ENCODE measurements at places on chromosomes 16 and 17.

DNA sequence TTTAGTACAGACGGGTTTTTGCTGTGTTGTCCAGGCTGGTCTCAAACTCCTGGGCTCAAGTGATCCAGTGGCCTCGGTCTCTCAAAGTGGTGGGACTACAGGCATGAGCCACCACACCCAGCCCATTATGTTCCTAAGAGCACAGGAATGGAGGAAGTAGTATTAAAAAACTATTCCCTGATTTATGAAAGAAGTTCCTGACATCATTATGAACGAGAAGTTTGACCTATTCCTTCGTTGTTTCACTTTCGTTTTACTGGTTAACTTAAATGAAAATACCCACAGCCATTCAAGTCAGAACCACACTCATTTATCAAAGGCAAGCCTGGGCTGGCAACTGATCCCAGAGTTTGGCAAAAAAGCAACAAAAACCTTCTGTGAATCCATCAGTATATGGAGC, 13.5 kb upstream of the CBX4 start:
- no peak for DNase-seq

- DNase-seq = no peak
Observed at GRCh38 chr17:28008513-28008912, 34.0 kb upstream of the NLK start.

- no peak for DNase-seq
Observed at GRCh38 chr17:27264068-27264812, 29.7 kb upstream of the WSB1 start.

DNA sequence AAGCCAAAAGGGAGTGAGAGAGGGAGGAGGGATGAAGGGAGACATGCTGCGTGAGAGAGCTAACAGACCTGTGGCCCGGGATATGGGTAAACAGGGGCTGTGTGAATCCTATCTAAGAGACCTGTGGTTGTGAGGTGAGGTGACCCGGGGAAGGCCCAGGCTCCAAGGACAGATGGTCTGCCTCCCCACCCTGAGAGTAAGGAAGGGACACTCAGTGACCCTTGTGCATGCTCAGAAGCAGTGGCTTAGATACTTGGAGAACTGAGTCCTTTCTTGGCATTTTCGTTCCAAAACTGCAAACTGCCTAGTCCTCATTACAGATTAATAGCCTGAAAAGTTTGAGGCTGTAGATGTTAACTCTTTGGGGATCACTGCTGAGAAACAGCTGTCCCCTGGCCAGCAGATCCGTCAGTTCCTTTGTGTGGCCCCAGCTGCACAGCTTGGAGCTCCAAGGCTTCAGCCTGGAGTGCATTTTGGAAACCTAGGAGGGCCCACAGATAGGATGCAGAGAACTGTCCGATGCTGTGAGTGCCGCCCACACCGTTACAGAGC, 121.6 kb downstream of the SMG6 start:
- no peak for DNase-seq

- no peak for DNase-seq
Observed at GRCh38 chr17:72387487-72387886, 266.7 kb downstream of the SOX9 start.

DNA sequence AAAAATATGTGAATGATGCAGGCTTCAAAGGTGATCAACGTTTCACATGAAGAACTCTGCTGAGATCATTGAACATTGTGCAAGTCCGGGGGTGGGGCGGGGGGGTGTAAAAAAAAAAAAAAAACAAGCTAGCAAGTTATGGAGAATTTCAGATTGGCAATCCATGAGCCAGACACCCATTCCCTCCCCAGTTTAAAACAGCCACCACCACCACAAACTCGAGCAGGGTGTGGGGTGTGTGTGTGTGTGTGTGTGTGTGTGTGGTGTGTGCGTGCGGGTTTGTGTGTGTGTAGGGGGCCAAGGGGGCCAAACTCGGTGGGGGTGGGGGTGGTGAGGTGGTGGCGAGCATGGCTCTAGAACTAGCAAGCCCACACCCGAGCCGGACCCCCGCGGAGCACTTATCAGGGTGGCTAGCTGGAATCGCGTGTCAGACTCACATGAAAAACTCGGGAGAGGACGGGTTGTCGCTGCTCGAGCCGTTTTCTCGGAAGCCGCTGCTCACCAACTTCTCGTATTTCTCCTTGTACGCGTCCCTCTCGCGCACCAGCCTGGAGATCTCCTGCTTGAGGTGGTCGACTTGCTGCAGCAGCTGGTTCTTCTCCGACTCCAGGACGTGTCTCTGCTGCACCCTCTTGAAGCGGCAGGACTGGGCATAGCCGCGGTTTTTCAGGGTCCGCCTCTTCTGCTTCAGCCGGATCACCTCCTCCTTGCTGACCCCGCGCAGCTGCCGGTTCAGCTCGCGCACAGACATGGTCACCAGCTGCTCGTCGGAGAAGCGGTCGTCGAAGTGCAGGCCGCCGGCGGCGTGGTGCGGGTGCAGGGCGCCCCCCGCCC, 2.0 kb downstream of the MAF start:
- peak; percentile 41 for DNase-seq

GRCh38 chr16:57734925-57735754, 430 bp upstream of the KATNB1 start:
- peak; percentile 95 for DNase-seq

DNA sequence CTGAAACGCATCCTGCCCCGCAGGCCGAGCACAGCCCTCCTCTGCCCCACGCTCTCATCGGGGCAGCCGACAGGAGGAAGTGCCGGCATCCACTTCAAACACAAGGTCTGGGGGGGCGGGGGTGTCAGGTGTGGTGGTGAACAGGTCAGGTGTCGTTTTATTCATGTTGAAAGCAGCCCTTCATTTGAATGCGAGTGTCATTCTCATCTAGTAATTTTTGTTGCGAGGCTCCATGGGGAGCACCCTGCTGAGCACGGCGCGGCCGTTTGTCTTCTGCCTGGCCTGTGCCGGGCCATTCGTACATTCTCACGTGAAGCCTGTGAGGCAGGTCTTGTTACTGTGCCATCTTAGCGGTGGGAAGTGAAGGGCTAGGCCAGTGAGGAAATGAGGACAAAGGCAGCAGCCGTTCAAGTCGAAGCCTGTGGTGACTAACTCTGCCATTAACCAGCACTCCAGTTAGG, 1.9 kb downstream of the ACSF3 start:
- DNase-seq = no peak

- DNase-seq = no peak
Observed at GRCh38 chr17:74780443-74781238, 4.5 kb upstream of the NAT9 start.

DNA sequence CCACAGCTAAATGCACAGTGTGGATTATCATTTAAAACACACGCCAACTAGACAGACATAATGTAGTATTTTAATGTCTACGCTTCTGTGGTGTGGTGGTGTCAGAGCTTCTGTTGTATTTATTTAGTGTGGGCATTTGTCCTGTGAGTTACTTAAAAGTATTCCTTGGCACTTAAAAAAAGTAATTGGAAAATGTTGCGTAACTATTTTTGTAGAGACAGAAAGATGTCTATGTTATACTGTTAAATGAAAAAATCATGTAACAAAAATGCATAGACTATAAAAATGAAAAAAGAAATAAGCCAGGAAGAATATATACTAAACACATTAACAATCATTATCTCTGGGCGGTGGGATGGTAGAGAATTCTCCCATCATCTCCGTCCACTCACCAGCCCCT, 39.2 kb downstream of the CYTH1 start:
- no peak for DNase-seq

DNA sequence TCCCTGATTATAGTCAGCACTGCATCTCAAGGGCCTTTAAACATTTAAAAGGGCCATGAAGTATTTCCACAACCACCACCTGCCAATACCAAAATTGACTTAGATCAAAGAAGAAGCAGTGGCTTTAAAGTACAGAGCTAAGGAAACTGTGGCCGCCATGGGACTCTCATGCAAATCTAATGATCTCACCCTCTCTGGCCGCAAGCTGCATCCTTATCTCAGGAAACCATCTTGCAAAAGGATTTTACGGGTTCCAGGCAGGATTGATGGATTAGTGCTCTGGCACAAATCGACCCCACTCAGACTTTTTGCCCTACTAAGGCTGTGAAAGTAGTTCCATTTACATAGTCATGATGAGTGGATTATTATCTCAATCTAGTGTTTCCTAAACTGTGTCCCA, 22.6 kb downstream of the CDRT4 start:
- no peak for DNase-seq

- DNase-seq = no peak
Observed at GRCh38 chr16:87213536-87213935, 103.7 kb downstream of the C16orf95 start.

- no peak for DNase-seq
Observed at GRCh38 chr17:39848600-39848999, 15.5 kb downstream of the IKZF3 start.

- DNase-seq = no peak
Observed at GRCh38 chr16:80041410-80041809, 440.9 kb upstream of the MAF start.

DNA sequence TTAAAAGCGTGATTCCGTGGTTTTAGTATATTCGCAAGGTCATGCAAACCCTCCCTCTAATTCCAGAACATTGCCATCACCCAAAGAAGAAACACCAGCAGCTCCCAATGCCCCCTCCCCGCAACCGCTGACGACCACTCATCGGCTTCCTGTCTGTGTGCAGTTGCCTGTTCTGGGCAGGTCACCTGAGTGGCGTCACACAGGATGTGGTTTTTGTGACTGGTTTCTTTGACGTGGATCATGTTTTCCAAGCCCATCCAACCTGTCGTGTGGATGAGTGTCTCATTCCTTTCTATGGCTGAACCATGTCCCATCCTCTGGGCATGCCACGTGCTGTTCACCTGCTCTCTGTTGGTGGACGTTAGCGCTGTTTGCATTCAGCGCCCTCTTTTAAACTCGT, 8.2 kb upstream of the ATP2C2 start:
- peak; percentile 29 for DNase-seq

- DNase-seq = peak; percentile 35
Observed at GRCh38 chr16:10514369-10515055, 65.9 kb downstream of the EMP2 start.
